ENCODE measurements at places on chromosomes 3 and 15.

- no peak for DNase-seq
These were observed 626.1 kb downstream of the MAGI1 start for GRCh38 chr3:65412588-65412987.

GRCh38 chr15:50210462-50211157 lies 28.6 kb downstream of the SLC27A2 start:
- no peak for DNase-seq

DNA sequence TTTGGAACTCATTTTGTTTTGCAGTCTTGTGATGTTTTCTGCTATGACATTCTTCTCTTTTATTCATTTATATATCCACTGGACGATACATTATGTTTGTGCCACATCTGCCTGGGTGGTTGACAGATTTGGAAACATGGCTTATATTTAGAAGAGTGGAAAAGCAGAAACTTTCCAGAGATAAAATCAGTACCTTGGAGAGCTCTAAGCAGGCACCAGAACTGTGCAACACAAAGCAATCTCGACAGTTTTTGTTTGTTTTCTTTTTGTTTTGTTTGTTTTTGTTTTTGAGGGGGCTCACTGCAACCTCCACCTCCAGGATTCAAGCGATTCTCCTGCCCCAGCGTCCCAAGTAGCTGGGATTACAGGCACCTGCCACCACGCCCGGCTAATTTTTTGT lies 45.5 kb downstream of the SYN2 start:
- no peak for DNase-seq

DNA sequence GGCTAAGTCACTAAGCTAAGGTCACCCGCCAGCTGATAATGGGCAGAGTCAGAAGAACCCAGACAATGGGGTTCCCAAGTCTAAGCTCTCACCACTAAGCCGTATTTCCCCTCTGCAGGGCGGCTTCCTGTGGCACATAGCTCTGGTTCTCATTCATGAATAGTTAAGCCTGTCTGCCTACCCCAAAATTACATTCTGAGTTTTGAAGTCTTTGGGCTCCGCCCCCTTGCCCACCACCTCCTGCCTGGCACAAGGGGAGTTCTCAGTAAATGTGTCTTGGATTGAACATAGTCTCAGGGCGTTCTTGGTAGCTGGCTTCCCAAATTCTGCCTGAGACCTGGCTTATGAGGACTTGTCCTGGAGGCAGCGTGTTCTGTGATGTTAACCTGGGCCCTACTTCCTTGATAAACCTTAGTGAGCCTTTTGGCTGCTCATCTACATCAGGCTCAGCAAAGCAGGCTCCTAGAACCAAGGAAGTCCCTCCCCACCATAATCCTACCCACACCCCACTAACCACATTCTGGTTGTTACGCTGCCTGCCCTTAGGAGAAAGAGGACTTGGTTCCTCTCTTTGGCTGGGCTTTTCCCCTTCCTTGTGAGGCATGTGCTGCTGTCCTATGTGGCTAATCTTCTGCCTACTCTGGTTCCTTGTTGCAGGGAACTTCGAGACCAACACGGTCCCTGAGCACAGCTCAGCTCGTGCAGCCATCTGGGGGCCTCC lies 54.9 kb downstream of the STARD5 start:
- DNase-seq: no peak

- no peak for DNase-seq
These were observed 12.6 kb downstream of the ABHD6 start for GRCh38 chr3:58250093-58250707.

Measured in GM20000 (cell line).